ENCODE measurements at places on chromosomes 5 and 9.
A peak's percentile ranks its signal among the peaks of the same experiment; 100 is the strongest.

GRCh38 chr5:149037817-149038216, 25.0 kb downstream of the SH3TC2 start:
- DNase-seq, result no peak

DNA sequence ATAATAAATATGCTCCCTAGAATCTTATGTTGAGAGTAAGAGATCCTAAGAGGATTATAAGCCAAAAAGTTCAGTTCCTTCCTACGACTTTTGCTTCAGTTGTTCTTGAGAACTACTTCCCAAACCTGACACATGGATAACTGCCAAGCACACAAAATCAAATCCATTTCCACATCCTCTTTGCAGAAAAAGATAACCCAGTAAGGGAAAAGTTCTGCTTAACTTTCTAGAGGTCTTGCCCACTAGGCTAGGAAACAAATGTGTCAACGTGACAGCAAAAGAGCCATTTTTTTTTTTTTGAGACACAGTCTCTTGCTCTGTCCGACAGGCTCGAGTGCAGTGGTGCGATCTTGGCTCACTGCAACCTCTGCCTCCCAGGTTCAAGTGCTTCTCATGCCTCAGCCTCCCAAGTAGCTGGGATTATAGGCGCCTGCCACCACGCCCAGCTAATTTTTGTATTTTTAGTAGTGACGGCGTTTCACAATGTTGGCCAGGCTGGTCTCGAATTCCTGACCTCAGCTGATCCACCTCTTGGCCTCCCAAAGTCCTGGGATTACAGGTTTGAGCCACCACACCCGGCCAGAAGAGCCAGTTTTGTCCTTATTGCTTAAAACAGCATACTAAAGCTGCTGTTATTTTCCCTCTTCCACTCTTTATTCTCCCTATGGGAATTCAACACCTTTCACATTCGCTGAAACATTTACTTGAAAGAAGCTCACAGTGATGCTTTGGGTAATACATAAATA, 24.2 kb downstream of the CSNK1A1 start:
- no peak for DNase-seq

DNA sequence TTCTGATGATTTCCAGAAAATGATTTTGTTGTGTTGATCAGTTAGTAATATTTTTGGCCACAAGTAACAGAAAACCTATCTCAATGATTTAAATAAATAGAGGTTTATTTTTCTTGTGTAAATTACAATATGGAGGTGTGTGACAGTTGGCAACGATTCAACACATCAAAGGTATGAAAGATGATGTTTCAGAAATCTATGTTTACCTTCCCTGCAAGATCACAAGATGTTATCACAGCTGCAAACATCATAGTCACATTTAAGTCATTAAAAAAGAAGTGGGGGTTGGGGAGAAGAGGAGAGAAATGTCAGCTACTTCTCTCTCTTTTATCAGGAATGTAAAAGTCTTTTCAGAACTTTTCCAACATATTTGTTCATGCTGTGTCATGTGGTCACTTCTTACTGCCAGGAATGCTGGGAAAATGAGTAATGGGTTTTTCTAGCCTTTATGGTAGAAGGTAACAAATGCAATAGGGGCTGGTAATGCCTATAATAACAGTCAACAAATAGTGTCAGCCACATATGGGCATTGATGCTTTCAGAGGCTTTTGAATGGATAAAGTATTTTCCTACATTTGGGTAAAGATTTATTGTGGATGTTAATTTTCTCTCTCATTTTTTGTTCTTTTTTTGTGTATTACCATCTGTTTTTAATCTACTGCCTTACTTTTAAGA, 742.7 kb downstream of the TLE1 start:
- DNase-seq, result no peak

GRCh38 chr9:133106511-133107244, 14.4 kb downstream of the RALGDS start:
- no peak for DNase-seq

DNA sequence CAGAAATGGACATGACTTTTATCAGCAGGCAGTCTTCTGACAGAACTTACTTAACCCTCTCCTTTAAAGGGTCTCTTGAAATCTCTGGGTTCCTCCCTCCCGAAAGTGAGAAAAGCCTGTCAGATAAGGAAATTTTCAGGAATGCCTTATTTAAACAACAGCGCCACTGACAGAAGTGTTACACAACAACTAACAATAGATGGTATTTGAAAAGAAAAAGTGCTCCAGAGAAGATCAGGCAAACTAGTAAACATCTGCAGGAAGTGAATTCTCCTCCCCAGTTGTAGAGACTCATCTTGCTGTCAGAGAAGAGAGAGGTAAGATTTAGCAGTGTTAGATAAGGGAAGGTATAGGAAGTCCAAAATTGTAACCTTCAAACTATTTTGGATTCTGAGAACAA, 107.2 kb upstream of the NFIL3 start:
- DNase-seq, result no peak

DNA sequence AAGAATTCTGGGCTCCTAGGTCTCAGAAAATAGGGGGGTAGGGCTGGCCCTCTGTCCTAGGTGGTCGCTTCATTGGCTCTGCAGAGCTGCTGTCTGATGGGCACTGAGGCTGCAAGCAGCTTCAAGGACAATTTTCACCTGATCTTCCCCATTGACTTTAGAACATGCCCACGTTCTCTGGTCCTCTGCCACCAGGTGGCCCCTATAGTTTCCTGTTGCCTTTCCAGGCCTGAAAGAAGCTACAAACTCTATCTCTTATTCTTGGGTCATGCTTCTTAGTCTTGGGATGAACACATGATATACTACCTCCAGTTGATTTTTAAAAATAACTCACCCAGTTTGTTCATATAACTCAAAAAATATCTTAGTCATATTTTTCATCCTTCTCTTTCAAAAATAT, 26.3 kb downstream of the SPZ1 start:
- peak; percentile 13 for DNase-seq

DNA sequence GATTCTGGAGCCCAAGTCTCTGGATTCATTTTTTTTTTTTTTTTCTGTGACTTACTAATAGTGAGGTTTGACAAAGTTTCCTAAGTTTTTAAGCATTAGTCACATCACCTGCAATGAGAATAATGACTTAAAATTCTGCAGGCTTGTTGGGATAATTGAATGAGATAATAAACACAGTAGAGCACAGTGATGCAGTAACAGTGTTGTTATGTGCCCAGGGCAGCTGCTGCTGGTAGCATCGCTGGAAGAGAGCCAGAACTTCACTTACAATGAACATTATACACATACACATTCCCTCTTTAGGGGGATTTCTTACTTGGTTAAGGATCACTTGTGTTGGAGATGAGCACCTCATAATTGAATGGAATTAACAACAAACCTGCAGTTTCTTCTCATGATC, 78.9 kb downstream of the ALDH7A1 start:
- no peak for DNase-seq

DNA sequence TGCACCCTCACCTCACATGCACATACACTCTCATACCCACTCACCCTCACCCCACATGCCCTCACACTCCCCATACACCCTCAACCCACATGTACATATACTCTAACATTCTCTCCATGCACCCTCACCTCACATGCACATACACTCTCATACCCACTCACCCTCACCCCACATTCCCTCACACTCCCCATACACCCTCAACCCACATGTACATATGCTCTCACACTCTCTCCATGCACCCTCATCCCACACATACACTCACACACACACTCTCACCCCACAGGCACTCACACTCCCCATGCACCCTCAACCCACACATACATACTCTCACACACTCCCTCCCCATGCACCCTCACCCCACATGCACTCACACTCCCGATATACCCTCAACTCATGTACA, 550.2 kb upstream of the DAP start:
- no peak for DNase-seq

All from GM12892 (cell line).